ENCODE measurements at places on chromosomes 7 and 10. TPM values are rescaled to one million over a fixed set of nuclear protein-coding genes. Genes with fewer than 3 reads are reported as not detected.

SLC13A1 gene
- not detected for total RNA-seq

GPR26 gene
- total RNA-seq = not detected

GRCh38 chr7:144632724-144633123 is 203.1 kb downstream of the TPK1 start:
- no peak for DNase-seq

DNA sequence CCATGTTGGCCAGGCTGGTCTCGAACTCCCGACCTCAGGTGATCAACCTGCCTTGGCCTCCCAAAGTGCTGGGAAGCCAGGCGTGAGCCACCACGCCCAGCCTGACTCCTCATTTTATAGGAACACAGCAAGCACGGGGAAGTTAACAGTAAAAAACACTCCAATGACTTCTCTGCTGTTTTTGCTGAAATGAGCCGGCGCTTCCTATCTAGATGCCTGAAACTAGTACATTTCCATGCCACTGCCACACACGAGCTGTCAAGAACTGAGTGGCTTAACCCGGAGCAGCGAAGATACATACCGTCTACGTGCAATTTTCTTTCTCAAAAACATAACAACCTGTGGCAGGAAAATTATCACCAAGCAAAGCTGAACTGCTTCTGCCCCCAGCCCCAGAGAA is 16.8 kb downstream of the DAGLB start:
- no peak for DNase-seq

- no peak for DNase-seq
Measured at GRCh38 chr10:7272008-7272407, 138.8 kb downstream of the SFMBT2 start.

CFAP70 gene
- total RNA-seq = 1.1 TPM

DNA sequence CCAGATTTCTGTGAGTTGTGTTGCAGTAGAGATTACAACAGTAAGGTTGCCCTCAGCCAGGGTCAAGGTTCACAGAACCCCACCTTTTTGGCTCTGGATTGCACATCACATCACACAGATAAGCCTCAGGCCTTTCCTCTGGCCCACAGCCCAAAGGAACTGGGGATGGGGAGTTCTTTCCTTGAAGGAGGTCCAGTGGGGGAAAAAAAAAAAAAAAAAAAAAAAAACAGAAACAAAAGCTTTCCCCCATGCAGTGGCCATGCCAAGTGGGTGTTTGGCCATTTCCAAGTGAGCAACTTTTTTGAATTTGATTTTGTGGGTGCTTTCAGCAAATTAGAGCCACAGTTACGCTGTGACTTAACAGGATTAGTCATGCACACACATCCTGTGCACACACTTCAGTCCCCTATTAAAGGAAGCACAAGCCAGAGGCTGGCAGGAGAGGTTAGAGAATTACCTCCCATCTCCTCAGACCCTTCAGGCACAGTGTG is 79.3 kb upstream of the NANOS1 start:
- no peak for DNase-seq

DNA sequence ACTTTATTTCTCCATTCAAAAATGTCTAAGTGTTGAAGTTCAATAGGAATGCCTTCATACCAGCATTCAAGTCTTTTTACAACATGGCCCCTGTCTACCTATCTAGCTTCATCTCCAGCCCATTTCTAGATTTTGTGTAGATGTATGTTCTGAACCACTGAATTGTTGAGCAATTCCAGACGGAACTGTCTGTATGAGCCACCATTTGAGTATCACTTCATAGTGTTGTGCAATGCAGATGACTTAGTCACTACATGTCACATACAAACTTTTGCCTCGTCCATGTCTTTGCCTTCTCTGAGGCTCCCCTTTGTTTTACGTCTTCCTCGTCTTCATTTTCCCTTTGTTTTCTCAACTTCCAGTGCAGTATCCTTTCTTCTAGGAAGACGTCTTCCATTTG is 118.1 kb downstream of the INHBA start:
- no peak for DNase-seq

DNA sequence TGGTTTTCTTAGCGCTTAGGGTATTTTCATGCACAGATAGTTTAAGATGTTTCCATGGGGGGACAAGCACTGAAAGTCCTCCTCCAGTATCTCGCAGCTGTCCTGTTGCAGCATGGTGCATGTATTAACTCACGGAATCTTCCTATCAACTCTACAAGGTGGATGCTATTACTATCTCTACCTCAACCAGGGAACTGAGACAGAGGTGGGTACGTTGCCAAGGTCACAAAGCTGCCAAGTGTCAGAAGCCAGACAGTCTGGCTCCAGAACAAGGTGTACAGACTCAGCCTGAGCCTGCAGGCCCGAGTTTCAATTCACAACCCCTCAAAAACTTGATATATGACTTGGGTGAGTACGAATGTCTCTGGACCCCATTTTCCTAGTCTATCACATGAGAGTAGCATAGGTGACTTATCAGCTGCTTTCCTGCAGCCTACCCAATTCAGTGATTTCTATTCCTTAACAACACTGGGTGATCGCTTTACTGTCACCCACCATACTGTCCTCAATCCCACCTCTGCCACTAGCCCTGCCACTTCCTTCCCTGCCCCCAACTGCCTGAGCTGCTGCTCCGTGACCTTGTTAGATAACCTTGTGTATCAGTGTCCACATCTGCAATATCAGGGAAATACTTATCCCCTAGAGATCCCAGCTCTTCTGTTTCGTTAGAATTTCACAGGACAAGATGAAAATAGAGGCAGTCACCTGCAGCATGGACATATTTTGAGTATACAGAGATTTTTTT is 92.1 kb downstream of the ABCC2 start:
- DNase-seq = no peak

PNLIP gene
- not detected for total RNA-seq

SPDYE9 gene
- not detected for total RNA-seq

STARD3NL gene
- total RNA-seq = 43.3 TPM

GRCh38 chr7:107922886-107923285 is 31.9 kb downstream of the DLD start:
- DNase-seq = no peak

DNA sequence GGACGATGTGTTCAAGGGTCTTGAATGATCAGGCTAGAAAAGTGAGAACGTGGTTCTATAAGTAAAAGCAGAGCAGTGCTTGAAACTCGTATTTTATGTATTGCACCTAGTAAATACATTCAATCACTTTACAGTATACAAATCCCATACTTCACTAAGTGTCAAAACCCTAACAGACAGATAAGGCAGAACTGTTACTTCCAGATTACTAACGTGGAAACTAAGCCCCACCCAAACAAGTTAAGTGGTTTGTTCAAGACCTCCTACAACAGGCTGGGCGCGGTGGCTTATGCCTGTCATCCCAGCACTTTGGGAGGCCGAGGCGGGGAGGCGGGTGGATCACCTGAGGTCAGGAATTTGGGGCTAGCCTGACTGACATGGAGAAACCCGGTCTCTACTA is 9.2 kb upstream of the MYO1G start:
- no peak for DNase-seq

All from esophagus muscularis mucosa (tissue), 4 donors.